ENCODE measurements at places on chromosomes 1 and 21.

DNA sequence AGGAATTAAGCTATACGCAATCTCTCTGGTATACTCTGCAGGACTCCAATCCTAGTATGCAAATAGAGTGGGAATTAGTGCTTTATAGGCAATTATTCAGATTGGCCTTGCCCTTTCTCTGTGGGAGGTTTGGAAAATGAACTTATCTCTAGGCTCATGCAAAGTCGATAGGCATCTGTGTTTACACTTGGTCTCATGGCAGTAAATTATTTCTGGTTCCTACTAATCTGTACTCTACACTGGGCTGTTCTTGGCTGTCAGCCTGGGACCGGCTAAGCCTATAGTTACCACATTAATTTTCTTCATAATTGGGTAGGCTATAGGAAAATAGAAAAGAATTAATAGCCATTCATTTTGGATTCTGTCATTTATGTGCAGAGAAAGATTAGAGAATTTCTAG, 544.6 kb downstream of the AMY1C start:
- DNase-seq = no peak

DNA sequence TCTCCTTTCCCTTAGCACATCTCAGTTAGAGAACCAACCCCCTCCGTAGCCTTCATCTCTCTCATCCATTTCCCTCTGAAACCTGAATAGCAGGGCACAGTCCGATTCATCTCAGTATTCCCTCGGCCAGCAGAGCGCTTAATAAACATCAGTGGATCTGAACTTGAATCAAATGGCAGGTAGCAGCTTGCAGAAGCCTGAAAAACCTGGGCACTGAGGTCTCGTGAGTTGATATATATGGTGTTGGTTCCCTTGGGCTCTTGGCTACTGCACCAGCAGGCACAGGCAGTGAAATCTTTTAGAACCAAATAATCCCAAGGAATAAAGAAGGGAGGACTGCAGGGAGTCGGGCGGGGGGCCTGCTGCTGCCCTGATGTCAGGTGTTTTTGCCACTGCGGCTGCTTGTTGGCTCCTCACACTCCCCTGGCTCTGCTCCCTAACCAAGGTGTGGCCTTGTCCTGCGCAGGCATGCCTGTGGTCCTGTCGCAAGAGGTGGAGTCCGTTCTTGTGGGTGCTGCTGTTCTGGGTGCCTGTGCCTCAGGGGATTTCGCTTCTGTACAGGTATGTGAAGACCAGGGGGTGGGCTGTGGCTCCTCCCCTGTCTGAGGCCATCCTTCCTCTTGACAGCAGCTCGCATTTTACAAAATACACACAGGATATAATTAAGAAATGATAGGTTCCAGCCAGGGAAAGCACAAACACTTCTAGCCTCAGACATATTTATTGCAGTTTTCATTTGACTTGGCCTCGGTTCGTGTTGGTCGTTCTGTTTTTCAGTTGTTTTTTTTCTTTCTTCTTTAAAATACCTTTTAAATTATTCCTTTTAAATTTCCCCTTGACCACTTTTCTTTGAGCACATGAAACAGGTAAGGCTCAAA, 140.9 kb upstream of the HOOK1 start:
- no peak for DNase-seq

DNA sequence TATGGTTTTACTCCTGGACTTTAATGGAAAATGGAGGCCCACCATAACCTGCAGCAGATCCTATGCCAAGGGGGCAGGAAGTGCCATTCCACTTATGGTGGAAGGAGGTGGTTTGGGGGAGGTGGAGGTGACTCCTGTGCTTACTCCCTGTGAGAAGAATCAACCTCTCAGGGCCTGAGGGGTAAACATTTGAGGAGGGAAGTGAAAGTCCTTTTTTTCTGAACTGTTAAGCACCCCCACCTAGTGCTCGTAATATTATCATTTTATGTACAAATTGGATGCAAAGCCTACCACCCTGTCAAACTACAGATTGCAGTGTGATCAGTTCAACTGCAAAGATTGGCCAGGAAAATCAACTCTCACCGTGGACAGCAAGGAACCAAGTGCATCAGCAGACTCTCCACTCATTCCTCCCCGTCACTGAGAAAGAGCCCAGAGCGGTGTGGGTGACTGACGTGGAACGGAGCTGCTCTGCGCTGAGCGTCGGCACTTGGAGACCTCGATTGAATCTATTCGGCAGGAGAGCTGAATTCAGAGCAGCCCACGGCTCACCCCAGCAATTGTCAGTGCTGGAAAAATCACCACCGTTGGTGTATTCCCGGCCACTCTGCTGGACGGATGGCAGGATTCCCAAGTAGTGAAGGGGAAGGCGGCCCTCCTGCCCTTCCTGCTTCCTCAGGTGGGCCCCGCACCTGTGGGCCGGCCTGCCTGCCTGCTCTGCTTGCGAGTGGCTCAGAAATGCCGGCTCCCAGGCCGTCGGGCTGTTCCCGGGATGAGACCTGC, 46.8 kb upstream of the COX20 start:
- DNase-seq = no peak

GRCh38 chr1:17865912-17866739, 111.0 kb downstream of the ACTL8 start:
- no peak for DNase-seq

- no peak for DNase-seq
Observed at GRCh38 chr1:184624626-184625025, 130.0 kb downstream of the EDEM3 start.

- DNase-seq = no peak
Observed at GRCh38 chr1:228321435-228321834, 85.2 kb downstream of the TRIM11 start.

DNA sequence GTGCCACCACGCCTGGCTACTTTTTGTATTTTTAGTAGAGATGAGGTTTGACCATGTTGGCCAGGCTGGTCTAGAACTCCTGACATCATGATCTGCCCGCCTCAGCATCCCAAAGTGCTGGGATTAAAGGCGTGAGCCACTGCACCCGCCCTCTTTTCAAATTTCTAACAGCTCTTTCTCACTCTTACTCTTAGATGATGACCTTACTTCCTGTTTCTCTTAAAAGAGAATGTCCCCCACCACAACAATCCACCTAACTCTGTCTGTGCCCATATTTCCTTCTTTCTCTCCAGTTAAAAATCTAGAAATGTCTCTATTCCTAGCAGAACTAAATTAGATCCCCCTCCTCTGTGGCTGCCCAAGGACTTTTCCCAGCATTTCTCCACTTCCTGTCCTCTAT, 46.6 kb upstream of the RGS2 start:
- no peak for DNase-seq

DNA sequence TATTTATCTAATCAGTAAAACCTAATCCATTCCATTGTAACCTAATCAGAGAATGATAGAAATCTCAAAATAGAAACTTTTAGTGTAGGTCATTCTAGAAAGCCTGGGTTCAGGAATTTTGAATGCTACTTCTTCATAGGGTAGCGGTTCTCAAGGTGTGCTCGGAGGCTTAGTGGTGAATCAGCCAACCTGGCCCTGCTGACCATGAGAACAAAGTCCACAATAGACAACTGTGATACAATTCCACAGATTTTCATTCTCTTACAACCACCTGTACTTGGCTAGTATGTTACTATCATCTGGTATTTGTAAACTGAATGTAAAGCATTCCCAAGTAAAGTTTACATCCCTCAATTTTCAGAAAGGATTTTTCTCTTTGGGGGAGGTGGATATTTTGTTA, 7.5 kb upstream of the PUM1 start:
- no peak for DNase-seq

- DNase-seq = no peak
Observed at GRCh38 chr1:179938752-179939151, 15.9 kb upstream of the CEP350 start.

DNA sequence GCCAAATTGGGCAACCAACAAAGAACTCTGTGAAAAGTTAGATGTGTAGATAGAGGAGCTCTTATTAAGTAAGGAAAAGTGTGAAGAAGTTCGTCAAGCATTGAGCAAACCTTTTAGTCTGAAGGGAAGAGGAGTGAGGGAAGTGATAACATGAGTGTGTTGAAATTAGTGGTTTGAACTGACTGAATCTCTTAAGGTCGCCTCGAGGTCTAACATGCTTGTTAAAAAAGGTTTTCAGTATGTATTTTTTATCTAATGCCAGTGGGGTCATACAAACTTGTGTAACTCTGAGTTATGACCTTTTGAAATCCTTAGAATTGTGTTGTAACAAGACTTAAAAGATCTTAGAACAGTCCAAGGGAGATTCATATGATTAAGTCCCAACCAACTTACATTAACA, 34.1 kb downstream of the SOAT1 start:
- DNase-seq = no peak

- no peak for DNase-seq
Observed at GRCh38 chr21:18443085-18443484, 39.5 kb upstream of the TMPRSS15 start.
